ENCODE measurements at places on chromosomes 16 and 17.

GRCh38 chr17:51200295-51200694 is 34.1 kb downstream of the NME2 start:
- H3K27ac ChIP-seq = peak overlapping the region; percentile 83
- peaks cover 5% of the 10 kb centered on the region for H3K4me1 ChIP-seq
- no peaks in the 10 kb centered on the region for H3K27me3 ChIP-seq
- no peak overlapping the region for H3K4me3 ChIP-seq

- H3K27ac ChIP-seq = no peak overlapping the region
- no peaks in the 10 kb centered on the region for H3K36me3 ChIP-seq
- H3K4me1 ChIP-seq = no peaks in the 10 kb centered on the region
Observed at GRCh38 chr16:62816971-62817519, 780.8 kb upstream of the CDH8 start.

DNA sequence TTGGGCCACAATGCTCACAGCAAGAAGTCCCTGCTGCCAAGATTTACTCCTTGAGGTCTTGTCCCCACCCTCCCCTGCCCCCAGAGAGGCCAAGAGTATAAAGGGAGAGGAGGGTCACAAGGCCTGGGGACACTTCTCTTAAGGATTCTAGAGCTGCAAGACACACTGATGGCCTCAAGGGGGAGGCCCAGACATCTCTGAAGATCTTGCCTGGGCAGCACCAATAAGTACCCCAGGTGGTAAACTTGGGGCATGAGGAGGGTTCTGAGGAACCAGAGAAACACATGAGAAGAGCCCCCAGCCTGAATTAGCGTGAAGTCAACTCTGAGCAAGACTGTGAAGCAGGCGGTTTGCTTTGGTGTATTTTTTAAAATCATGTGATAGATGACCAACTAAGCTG is 26.8 kb upstream of the MTMR4 start:
- peaks cover 12% of the 10 kb centered on the region for H3K27me3 ChIP-seq
- no peak overlapping the region for H3K4me3 ChIP-seq
- H3K27ac ChIP-seq = no peak overlapping the region
- H3K36me3 ChIP-seq = no peaks in the 10 kb centered on the region
- DNase-seq = no peak

- peaks cover 75% of the 10 kb centered on the region for H3K4me1 ChIP-seq
- H3K4me3 ChIP-seq = peak overlapping the region; percentile 63
- H3K27ac ChIP-seq = peak overlapping the region; percentile 95
- peak; percentile 80 for DNase-seq
- H3K27me3 ChIP-seq = no peaks in the 10 kb centered on the region
- peaks cover 77% of the 10 kb centered on the region for H3K36me3 ChIP-seq
Observed at GRCh38 chr16:3054965-3055733, 8.8 kb downstream of the MMP25 start.

GRCh38 chr16:17084130-17084529 is 386.6 kb downstream of the XYLT1 start:
- no peaks in the 10 kb centered on the region for H3K4me1 ChIP-seq
- H3K4me3 ChIP-seq = no peak overlapping the region
- DNase-seq = no peak

DNA sequence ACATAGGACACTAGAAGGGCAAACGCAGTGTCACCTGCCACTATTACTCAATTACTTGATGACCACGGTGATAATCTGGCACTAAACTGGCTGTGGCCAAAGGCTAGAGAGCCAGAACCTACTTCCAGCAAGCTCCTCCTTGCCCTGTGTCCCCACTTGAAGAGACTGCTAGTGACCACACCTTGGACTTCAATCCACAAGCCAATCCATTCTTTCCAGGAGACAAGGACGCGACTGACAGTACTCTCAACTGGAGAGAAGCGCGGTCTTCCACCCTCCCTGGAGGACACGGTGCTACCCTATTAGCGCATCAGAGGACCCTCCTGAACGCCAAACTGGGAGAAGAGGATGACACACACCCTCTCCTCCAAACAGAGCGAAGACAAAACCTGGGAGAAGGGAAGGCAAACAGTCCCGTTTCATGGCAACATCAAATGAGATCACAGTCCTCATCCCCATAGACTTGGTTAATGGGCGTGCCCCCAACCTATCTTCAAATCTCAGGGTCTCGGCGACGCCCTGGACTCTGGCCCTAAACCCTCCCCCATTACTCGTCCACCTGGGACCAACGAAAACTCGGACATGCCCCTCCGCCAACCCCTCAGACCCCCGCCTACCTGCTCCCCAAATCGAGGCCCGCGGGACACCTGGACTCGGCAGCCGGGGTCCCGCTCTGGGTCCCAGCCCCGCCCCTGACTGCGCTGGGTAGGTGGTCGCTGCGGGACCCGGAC is 508 bp downstream of the FLCN start:
- peak overlapping the region; percentile 99 for H3K27ac ChIP-seq
- H3K4me1 ChIP-seq = peaks cover 31% of the 10 kb centered on the region

GRCh38 chr16:21565861-21566669 is 33.3 kb upstream of the METTL9 start:
- H3K4me1 ChIP-seq = peaks cover 12% of the 10 kb centered on the region
- no peak for DNase-seq
- no peak overlapping the region for H3K4me3 ChIP-seq
- no peak overlapping the region for H3K27ac ChIP-seq
- no peaks in the 10 kb centered on the region for H3K36me3 ChIP-seq

GRCh38 chr17:77632619-77633018 is 325.9 kb upstream of the TNRC6C start:
- no peaks in the 10 kb centered on the region for H3K36me3 ChIP-seq
- H3K4me3 ChIP-seq = no peak overlapping the region
- DNase-seq = no peak
- H3K4me1 ChIP-seq = peaks cover 16% of the 10 kb centered on the region
- no peak overlapping the region for H3K27ac ChIP-seq

DNA sequence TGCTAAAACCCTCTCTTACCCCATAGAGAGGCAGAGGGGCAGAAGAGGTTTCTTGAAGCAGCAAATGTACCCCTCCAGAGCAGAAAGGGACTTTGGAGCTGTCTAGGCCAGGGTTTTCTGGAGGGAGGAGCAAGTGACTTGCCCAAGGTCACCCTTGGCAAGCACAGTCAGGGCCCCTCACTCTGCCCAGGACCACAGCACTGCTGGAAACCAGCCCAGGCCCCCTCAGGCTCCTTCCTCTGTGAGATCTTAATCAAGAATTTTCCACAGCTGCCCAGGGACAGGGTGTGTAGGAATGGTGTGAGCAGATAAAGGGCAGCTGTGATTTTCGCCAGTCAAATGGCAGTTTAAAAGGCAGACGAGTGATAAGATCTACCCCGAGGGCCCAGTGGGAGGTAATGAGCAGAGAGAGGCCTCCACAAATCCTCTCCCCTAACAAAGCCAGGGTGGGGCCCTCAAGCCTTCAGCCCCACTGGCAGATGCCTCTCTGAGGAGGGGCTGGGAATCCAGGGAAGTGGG is 3.9 kb upstream of the SLC12A3 start:
- no peaks in the 10 kb centered on the region for H3K36me3 ChIP-seq
- H3K4me3 ChIP-seq = peak overlapping the region; percentile 63
- DNase-seq = no peak
- H3K27ac ChIP-seq = peak overlapping the region; percentile 93

DNA sequence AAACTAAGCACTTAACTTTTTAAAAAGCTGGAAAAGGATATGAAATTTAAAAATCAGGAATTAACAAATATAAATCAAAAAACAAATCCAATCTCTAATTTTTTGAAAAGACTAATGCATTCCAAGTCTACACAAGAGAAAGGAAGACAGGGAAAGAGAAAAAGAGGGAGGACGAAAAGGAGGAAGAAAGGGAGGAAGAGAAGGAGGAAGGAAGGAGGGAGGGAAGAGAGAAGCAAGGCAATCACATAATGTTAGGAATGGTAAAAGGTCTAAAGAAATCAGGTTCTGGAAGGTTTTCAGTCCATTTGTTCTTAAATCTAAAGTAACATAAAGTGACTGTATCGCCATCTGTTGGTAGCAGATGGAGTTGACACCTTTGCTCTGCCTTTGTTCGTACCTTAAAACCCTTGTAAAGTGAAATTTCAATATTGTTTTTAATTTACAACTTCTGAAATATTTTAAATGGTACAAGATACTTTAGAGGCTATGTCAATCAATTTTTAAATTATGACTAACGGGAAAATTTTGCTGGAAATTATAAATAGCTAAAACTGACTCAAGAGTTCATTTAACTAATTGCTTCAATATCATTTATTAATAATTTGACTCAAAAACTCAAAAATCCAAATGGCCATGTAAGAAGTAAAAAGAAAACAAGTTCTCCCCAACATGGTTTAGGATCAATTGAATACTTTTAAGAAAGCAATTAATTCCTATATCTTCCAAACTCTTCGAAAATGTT is 20.4 kb upstream of the CDYL2 start:
- peak; percentile 67 for DNase-seq
- H3K27me3 ChIP-seq = peaks cover 21% of the 10 kb centered on the region
- no peaks in the 10 kb centered on the region for H3K4me1 ChIP-seq

DNA sequence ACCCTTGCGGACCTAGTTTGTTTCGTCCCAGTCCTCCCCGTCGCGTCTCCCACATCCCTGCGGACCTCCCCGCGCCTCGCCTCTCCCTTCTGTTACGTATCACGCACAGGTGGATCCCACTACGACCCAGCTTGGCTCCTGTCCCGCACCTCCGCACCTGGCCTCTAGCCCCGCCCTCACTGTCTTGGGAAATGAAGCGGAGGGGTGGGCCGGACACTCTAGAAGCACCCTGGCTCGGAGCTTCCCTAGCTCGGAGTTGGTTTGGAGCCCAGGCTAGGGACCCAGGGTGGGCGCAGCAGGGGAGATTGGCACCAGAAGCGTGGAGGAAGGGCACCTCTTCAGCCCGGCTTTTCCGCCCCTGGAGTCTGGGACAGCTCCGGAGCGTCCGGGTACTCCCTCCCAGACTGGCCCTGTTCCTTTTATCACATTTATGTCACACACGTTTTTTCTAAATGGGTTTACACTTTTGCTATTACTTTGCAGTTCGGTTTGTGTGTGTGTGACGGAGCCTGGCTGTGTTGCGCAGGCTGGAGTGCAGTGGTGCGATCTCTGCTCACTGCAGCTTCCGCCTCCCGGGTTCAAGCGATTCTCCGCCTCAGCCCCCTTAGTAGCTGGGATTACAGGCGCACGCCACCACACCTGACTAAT is 1.4 kb upstream of the CEMP1 start:
- H3K36me3 ChIP-seq = peaks cover 6% of the 10 kb centered on the region
- peak; percentile 73 for DNase-seq
- peak overlapping the region; percentile 95 for H3K4me3 ChIP-seq
- H3K27ac ChIP-seq = peak overlapping the region; percentile 100

- H3K27ac ChIP-seq = no peak overlapping the region
- no peak overlapping the region for H3K4me3 ChIP-seq
- DNase-seq = no peak
- H3K4me1 ChIP-seq = peaks cover 32% of the 10 kb centered on the region
- peaks cover 6% of the 10 kb centered on the region for H3K36me3 ChIP-seq
Observed at GRCh38 chr16:12805066-12805465, 1.4 kb upstream of the CPPED1 start.

DNA sequence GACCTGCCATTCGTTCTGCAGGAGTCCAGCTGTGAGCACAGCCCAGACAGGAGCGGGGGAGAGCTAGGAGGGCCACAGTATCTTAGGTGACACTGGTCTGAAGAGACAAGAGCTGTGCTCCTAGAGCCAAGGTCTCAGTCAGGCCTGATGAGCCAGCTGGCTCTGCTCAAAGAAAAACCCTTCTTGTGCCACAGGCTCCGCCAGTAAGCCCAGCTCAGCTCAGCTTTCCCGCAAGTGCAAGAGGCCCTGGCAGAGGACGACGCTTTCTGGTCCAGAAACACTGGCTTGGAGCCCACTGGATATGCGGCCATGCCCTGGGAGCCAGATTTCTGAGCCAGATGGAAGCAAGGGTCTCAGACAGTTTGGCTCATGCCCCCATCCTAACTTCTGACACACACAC is 23.9 kb downstream of the PEMT start:
- no peaks in the 10 kb centered on the region for H3K4me1 ChIP-seq
- H3K27me3 ChIP-seq = no peaks in the 10 kb centered on the region
- DNase-seq = no peak
- no peak overlapping the region for H3K4me3 ChIP-seq
- no peak overlapping the region for H3K27ac ChIP-seq

DNA sequence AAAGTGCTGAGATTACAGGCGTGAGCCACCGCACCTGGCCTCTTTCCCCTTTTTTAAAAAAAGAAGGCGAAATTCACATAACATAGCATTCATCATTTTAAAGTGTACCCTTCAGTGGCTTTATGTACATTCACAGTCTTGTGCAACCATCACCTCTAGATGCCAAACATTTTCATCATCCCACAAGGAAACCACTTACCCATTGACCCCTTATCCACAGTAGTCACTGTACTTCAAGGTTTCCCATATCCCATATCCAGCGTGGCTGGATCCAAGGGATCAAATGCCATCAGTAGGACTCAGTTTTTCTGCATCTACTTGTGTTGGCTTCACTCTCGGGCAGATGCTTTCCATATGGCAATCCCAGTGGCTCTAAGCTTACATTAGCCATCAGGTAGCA is 50.3 kb downstream of the BMERB1 start:
- H3K4me3 ChIP-seq = no peak overlapping the region
- no peak for DNase-seq
- H3K27ac ChIP-seq = no peak overlapping the region

DNA sequence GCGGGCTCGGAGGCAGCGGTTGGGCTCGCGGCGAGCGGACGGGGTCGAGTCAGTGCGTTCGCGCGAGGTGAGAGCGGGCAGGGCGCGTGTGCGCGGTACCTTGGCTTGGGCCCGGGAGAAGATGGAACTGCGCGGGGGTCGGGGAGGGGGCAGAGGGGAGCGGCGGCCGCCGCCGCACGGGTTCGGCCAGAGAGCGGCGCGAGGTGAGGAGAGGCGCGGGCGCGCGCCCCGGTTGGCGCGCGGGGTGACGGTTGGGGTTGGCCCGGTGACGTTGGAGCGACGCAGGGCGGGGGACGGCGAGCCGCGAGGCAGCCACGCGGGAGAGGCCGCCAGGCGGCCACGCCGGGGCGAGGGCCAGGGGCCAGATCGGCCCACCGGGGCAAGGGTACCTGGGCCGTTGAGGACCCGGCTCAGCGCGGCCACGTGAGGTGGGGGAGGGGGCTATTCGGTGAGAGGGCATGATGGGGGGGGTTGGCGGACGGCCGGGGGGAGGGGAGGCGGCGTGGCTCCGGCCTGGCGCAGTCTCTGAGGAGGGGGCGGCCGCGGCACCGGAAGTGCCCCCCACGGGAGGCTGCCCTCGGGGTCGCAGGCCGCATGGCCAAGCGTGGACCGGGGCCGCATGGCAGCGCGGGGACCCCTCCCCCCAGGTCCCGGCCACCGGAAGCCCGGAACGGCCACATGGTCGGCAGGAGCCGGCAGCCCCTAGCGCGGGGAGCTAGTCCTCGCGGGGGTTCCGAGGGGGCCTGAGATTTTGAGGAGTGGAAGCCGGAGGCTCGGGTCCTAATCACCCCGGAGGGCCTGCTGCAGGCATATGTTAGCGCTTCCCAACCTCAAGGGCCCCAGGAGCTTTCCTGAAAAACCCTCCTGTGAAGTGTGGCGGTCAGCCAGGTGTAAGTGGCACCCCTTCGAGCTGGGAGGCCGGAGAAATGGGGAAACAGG is 527 bp downstream of the EIF5A start:
- DNase-seq = peak; percentile 63
- H3K27ac ChIP-seq = peak overlapping the region; percentile 99
- peaks cover 45% of the 10 kb centered on the region for H3K36me3 ChIP-seq

- DNase-seq = no peak
- H3K4me3 ChIP-seq = no peak overlapping the region
- H3K27me3 ChIP-seq = no peaks in the 10 kb centered on the region
- H3K27ac ChIP-seq = no peak overlapping the region
- H3K4me1 ChIP-seq = peaks cover 10% of the 10 kb centered on the region
- H3K36me3 ChIP-seq = no peaks in the 10 kb centered on the region
Observed at GRCh38 chr17:3559270-3559645, 1.6 kb upstream of the TRPV3 start.

Measured in activated CD8-positive, alpha-beta T cell treated with anti-CD3 and anti-CD28 coated beads, Interleukin-2, amount 10 ng/mL, durations not matched to agents 7 days and 5 days (primary cell).